ENCODE measurements at places on chromosomes 2 and 18. TPM values are rescaled to one million over a fixed set of nuclear protein-coding genes. Genes with fewer than 3 reads are reported as not detected.

APOB gene
- 8.5 TPM for total RNA-seq

SP110 gene
- total RNA-seq: 8.6 TPM

DAPL1 gene
- total RNA-seq: not detected

ESPNL gene
- not detected for total RNA-seq

IL36G gene
- not detected for total RNA-seq

SERPINB4 gene
- total RNA-seq: not detected
